Activated B cell treated with CpG ODN at 0.5 μM for 24 hours (primary cell): ENCODE measurements at places on chromosomes 5 and 9. TPM values are rescaled to one million over a fixed set of nuclear protein-coding genes. Genes with fewer than 3 reads are reported as not detected.

DNA sequence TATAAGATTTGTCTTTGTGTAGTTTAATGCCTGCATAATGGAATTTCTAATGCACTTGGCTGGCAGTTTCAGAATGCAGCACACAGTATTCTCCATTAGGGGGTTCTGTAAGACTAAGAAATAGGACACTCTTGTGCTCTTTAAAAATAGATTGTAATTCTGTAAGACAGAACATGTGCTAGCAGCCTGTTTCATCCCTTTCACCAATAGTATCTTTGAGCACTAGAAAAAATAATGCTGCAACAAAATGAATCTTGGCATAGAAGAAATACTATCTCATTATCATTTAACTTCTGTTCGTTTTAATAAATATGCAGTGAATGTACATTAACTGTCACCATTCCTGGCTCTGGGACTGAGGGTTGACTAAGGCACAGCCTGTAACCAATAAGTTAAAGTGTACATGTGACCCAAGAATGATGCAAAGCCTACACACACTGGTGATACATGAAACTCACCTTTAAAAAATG, 23.8 kb upstream of the ZNF622 start:
- no peak for DNase-seq
- no peaks in the 10 kb centered on the region for H3K27me3 ChIP-seq
- H3K27ac ChIP-seq, result no peak overlapping the region
- H3K4me1 ChIP-seq, result no peaks in the 10 kb centered on the region
- H3K4me3 ChIP-seq, result no peak overlapping the region

- no peak overlapping the region for H3K4me3 ChIP-seq
- H3K27ac ChIP-seq, result no peak overlapping the region
- H3K27me3 ChIP-seq, result peaks cover 2% of the 10 kb centered on the region
- peaks cover 4% of the 10 kb centered on the region for H3K4me1 ChIP-seq
Measured at GRCh38 chr5:72379936-72380335, 59.8 kb downstream of the PTCD2 start.

DNA sequence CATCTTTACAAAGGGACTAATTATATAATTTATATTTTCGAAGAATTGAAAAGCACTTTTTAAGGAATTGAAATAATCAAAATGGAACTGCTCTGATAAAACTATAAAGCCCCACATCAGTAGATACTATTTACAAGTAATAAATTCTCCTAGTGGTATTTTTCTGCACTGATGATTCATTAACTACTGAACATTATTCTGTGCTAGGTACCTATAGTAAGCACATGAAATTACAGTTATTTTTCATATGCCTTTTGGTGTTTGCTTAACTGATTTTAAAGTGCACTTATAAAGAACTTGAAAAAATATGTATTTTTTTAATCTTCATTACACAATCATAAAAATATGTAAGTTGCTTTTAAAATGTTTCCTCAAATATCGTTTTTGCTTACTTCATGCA, 123.0 kb downstream of the MAN2A1 start:
- H3K4me1 ChIP-seq, result no peaks in the 10 kb centered on the region
- H3K4me3 ChIP-seq, result no peak overlapping the region
- no peaks in the 10 kb centered on the region for H3K27me3 ChIP-seq
- peaks cover 56% of the 10 kb centered on the region for H3K36me3 ChIP-seq
- H3K27ac ChIP-seq, result no peak overlapping the region

DNA sequence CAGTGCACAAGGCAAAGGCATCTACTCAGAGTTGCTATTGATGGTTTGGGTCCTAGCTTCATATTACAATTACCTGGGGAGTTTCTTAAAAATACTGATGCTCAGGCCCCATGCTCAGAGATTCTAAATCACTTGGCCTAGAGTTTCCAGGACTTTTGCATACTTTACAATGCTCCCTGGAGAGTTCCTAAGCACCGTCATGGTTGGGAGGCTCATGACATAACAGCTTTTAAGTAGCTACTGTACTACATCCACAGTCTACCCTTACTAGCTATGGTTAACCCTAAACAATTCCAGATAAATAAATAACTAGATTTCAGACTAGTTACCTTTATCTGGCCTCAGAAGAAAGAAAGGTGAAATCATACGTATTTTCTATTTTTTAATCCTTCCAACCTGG, 414.4 kb downstream of the PDE4D start:
- no peaks in the 10 kb centered on the region for H3K27me3 ChIP-seq
- no peaks in the 10 kb centered on the region for H3K36me3 ChIP-seq
- H3K27ac ChIP-seq, result no peak overlapping the region
- no peak for DNase-seq
- no peaks in the 10 kb centered on the region for H3K4me1 ChIP-seq

DNA sequence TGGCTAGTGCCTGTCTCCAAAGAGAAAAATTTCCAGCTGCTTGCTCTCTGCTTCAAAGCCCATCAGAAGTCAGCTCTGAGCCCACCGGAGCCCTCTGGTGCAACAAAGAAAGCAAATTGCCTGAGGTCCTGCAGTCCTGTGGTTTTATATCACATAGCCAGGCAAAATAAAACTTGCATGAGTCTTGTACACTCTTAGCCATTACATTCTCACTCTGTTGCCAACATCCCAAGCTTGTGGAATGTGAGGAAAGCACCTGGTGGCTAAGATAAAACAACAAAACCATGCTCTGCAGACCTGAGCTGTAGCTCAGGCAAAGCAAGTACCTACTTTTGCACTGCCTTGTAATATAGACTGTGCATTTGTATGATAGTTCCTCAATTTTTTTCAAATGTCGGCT, 133.7 kb downstream of the GPBP1 start:
- H3K36me3 ChIP-seq, result peaks cover 5% of the 10 kb centered on the region
- no peak overlapping the region for H3K4me3 ChIP-seq
- H3K4me1 ChIP-seq, result peaks cover 12% of the 10 kb centered on the region
- H3K27me3 ChIP-seq, result peaks cover 3% of the 10 kb centered on the region
- no peak for DNase-seq

The STOM gene
- 9.8 and 11.3 TPM in 2 replicates for total RNA-seq
